ENCODE measurements at places on chromosomes 13 and 19.

DNA sequence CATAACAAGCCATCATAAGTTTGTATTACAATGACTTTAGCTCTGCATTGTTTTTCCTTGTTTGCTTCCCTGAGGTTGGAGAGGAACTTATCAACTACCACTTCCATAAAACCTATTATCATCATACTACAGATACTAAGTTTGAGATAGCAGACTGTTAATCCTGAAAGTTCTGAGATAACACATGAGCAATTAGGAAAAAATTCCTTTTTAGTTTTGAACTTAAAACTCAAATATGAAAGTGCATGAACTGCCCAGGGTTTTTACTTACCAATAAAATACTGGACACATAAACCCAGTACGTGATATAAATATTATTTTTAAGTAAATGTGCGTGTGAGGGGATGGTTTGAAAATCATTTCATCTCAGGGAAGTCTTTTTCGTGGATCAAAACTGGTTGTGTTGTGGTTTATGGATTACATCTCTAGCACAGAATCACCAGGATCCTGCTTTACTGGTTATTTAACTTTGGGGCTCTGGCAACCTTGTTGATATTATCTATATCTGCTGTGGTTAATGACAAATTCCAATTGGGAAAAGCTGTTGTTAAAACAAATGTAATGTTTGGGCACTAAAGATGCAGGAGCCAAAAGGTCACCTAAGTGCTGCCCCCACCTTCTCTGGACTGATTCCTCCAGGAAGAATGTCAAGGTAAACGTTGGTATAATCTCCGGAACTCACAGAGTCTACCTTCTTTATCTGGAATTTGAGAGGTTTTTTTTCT, 12.4 kb downstream of the CDX2 start:
- no peak for DNase-seq

- DNase-seq: no peak
Observed at GRCh38 chr19:3175781-3176714, 2.5 kb upstream of the S1PR4 start.

DNA sequence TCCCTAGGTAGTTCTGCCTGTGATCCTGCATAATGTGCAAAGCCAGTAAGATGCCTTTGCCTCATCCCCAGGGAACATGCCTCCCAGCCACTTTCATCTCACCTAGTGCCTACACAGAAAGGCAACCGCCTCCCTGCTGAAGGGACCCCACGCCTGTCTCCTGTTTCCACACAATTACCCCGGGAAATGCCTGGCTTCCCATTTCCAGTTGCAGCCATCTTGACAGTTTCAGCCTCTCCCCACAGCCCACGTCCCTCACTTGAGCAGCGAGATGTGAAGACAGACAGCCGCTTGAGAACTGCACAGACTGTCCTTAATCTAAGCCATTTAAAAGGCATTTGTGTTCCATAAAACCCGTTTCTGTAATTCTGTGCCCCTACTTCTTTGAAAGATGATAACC, 4.7 kb upstream of the UQCRFS1 start:
- no peak for DNase-seq

GRCh38 chr13:27309967-27310598, 39.5 kb downstream of the RASL11A start:
- no peak for DNase-seq

- no peak for DNase-seq
Observed at GRCh38 chr13:47457626-47458025, 543.4 kb downstream of the SUCLA2 start.

All from NK-92 treated with Interleukin-12 subunit alpha and Interleukin-12 subunit beta, amount 100 ng/mL, for 24 hours (cell line).